Activated naive CD8-positive, alpha-beta T cell treated with anti-CD3 and anti-CD28 coated beads, Interleukin-2, amount 50 U/mL, for 24 hours (primary cell): ENCODE measurements at places on chromosomes 2 and 18.

DNA sequence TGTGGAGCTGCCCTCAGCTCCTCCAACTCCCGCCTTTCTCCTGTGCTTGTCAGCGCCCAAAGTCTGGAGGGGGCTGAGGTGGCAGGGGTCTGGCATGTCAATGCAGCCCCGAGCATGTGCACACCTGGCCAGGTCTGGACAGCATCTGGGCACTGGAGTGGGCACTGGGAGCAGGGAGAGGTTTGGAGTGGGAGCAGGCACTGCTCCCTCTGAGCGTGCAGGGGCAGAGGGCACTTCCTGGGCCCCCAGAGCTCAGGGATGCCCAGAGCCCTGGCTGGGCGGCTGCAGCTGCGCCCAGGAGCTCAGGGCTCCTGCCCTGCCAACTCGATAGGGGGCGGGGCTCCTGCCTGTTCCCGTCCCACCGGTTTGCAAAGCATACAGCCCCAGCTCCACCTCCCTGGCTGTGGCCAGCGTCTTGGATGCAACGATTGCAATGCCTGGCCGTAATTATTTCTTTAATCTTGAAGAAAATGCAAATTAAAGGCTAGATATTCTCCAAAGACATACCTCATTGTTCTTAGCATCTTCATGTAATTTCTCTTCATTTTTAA is 57.4 kb upstream of the LDAH start:
- no peak for DNase-seq

DNA sequence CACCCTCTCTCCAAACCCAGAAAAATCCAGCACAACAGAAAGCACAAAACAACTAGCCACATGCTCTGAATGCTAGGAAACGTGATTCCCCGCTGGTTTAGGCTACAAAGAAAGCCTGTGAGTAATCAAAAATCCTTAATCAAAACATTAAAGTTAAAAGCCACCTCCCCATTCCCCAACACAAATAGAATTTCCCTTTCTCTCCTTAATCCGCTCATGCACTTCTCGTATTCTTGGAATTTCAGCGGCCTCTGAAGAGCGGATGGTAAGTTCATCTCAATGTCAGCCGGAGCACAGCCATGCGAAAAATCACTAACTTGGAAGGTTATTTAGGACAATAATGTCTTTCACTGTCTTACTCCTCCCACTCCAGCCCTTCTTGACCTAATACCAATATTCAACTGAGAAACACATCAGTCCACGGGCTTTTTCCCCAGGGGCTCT is 126.7 kb downstream of the OSBPL1A start:
- no peak for DNase-seq

- no peak for DNase-seq
Observed at GRCh38 chr2:46980786-46981573, 65.4 kb upstream of the MCFD2 start.

DNA sequence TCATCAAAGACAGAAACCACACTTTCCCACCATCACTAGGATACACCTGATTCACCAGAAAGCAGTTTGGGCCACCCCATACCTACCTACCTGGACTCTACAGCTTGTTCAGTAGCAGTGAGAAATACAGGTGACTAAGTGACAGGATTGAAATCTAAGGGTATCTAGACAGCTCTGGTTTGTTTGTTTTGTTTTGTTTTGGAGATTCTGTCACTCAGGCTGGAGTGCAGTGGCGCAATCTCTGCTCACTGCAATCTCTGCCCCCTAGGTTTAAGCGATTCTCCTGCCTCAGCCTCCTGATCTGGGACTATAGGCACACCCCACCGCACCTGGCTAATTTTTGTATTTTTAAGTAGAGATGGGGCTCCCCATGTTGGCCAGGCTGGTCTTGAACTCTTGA is 3.1 kb downstream of the TTC21B start:
- DNase-seq, result no peak
